Mesenteric fat pad (tissue), 1 donor: ENCODE measurements at places on chromosomes 11 and 22. TPM values are rescaled to one million over a fixed set of nuclear protein-coding genes. Genes with fewer than 3 reads are reported as not detected.

DNA sequence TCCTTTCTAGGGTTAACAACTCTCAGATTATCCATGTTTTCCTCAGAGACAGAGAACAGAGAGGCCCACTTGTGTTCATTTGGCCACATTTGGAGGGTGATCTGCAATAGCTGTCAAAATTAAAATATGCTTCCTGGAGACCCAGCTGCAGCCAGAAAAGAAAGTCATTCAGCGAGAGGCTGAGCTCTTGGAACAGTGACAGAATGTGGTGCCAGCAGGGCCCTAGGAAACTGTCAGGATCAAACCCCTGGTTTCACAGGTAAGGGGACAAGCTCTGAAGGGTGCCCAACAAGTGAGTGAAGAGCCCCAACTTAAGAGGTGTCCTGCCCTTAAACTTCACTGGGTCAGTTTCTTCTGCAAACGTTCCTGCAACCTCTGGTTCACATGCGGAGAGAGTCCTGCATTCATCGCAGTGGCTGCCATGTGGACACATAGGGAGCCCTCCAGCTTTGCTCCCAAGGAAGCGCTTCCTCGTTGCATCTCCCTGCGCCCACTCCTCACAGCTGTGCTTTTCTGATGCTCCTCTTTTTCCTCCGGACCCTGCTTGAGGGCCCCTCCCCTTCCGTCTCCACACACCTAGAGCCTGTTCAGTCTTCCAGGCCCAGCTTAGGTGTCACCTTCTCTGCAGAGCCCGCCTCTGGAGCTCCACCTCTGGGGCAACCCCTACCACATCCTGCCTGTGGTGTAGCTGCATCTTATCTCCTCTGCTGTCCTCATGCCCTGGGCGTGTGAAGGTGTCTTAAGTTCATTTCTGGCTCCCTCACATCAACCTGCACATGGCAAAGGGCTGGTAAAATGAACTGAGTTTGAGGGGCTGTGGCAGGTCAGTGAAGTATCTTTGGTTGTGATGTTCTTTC is 3.9 kb downstream of the UCP3 start:
- DNase-seq: peak; percentile 67

The DENND5A gene
- total RNA-seq: 123 TPM

The KRTAP5-2 gene
- total RNA-seq: not detected

The PHOX2A gene
- total RNA-seq: not detected

The SMIM38 gene
- total RNA-seq: 0.29 TPM

GRCh38 chr11:30586251-30587144 is at the start of gene MPPED2:
MPPED2 (minus strand) TSS chr11:30586353; CDS start chr11:30580373, 5,980 bp downstream.
- no peak for DNase-seq

DNA sequence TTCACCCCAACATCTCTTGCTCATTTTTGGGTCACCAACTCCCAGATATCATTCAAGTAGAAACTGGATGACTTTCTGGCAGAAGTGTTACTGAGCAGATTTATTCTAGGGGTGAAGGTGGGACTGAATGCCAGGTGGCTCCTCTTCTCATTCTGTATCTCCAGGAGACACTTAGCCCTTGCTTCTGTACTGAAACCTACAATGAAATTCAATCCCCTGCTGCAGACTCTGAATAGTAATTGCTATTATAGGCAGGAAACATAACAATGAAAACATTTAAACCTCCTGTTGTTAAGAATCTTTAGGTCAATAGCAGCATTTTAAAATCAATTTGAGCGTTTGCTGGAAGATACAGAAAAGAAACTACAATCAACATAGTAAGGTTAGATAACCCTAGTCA is 879.4 kb upstream of the TENM4 start:
- no peak for DNase-seq

GRCh38 chr11:18912883-18913282 is 26.3 kb downstream of the MRGPRX1 start:
- DNase-seq: no peak
